ENCODE measurements at places on chromosomes 16 and 17. TPM values are rescaled to one million over a fixed set of nuclear protein-coding genes. Genes with fewer than 3 reads are reported as not detected.

- DNase-seq: no peak
Measured at GRCh38 chr16:85321509-85322271, 209.4 kb upstream of the CIBAR2 start.

DNA sequence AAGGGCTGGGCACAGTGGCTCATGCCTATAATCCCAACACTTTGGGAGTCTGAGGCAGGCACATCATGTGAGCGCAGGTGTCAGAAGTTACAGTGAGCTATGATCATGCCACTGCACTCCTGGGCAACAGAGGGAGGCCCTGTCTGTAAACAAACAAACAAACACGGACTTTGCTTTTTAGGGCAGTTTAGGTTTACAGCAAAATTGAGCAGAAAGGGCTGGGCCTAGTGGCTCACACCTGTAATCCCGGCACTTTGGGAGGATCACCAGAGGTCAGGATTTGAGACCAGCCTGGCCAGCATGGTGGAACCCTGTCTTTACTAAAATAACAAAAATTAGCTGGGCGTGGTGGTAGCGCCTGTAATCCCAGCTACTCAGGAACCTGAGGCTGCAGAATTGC is 3.3 kb upstream of the CARHSP1 start:
- DNase-seq: no peak

GRCh38 chr16:16019488-16019887 is 70.1 kb downstream of the ABCC1 start:
- no peak for DNase-seq

DNA sequence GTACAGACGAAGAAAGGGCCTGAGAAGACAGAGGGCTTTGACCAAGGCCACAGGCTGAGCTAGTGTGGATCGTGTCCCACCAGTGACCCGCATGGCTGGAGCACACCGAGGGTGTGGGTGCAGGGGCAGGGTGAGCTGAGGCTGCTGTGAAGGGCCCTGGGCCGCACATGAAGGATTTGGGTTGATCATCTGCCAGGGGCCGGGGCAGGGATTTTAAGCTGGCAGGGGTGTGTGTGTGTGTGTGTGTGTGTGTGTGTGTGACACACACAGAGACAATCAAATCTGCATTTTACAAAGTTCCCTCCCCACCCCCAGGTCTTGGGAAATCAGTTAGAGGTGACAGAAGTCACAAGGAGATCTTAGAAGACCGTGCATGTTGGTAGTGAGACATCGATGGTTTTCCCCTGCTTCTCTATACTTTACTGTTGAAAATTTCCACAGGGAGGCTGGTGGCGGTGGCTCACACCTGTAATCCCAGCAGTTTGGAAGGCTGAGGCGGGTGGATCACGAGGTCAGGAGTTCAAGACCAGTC is 65.2 kb downstream of the SRCIN1 start:
- DNase-seq: no peak

GRCh38 chr17:32846143-32846542 is 30.8 kb downstream of the MYO1D start:
- no peak for DNase-seq

CRAMP1 gene
- 15.7 TPM for total RNA-seq

BCO1 gene
- not detected for total RNA-seq

All from activated naive CD4-positive, alpha-beta T cell treated with anti-CD3 and anti-CD28 coated beads for 36 hours (primary cell).